ENCODE measurements at places on chromosomes 7 and 10.

DNA sequence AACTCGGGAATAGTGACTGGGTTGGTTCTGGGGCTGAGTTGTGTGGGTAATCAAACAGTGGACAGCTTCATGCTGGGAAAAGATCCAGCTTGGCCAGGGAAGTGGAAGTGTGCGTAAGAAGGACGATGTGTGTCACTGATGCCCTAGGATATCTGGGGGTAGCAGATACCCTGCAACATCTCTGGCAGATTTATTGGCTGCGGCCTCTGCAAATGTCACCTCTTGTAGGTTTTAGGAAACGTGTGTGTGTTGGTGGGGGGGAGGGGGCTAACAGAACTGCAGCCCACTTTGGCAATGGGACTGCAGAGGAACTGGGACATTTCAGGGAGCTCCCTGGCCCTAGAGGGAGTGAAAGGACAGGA, 965 bp upstream of the AGAP3 start:
- DNase-seq = no peak

DNA sequence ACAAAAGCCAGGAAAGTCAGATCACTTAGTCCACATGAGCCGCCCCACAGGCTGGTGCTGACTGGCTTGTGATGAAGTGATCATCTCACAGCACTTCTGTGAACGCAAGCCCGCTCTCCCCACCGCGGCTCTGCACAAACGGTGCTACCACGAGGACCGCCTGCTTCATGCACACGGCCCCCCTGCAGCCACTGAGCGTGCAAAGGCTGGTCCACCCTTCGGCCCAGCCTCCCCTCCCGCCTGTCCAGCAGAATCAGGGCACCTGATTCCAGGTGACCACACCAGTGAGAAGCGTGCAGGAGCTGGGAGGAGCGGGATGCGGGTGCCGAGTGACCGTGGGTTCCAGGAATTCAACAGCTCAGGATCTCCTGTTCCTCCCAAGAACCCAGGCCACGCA, 32.2 kb downstream of the MAD1L1 start:
- DNase-seq = no peak

GRCh38 chr7:134356421-134356936, 39.7 kb upstream of the SLC35B4 start:
- DNase-seq = no peak

DNA sequence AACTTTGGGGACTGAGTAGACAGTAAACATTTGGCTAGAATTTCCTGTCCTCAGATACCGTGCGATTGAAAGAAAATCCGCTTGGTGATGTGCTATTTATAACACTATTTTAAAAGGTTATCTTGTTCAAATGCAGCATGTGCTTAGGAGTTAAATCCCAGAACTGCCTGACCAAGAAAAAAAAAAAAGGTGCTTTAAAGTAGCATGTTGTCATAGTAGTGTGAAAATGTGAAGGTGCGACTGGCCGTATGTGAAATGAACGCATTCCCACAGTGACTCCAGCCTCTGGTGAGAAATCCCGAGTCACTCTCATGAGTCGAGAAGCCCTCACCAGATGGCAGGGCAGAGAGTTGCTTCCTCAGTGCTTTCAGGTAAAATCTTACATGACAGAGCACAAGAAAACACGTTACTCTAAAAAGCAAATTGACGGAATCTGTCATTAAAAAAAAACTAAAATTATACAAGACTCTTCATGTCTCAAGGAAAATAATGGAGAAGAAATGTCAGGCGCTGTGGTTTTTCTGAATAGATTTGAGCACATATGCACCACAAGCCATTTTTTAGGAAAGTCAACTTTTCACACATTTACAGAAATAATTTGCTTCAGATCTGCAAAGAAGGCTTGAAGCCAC, 18.4 kb upstream of the KLF6 start:
- DNase-seq = no peak

- no peak for DNase-seq
These were observed 3.5 kb upstream of the SCIN start for GRCh38 chr7:12567015-12567414.

GRCh38 chr10:60148266-60148840, 241.3 kb downstream of the ANK3 start:
- DNase-seq = no peak

- no peak for DNase-seq
These were observed 397.5 kb upstream of the GALNT17 start for GRCh38 chr7:70734411-70734810.

GRCh38 chr10:126315494-126316177, 72.6 kb downstream of the ADAM12 start:
- DNase-seq = no peak

GRCh38 chr7:28920424-28920823, 37.7 kb downstream of the TRIL start:
- DNase-seq = no peak

DNA sequence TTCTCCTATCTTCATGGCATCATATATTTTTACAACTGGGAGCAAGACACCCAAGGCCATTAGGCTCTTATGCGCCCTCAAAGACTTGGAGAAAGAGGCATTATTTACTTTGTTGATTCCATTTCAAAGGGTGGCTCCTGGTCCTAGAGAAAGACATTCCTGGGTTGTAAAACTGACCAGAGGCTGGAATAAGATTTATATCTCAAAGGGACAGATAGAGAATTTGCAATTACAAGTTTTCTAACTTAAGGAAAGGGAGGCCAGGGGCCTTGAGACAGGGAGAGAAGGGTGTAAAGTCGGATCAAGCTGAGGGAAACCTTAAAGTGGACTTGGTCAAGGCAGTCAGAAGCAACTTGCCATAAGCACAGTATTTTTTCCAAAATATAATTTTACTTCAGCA, 1086.0 kb downstream of the SORCS3 start:
- DNase-seq = no peak

DNA sequence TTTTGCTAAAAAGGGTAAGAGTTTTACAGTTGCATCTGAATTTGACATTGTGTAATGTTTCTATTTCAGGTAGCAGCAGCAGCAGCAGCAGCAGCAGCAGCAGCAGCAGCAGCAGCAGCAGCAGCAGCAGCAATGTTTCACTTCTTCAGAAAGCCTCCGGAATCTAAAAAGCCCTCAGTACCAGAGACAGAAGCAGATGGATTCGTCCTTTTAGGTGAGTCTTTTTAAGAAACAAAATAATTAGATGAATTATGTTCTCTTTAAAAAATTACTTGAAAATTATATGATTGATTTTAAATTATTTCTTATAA, 32.6 kb downstream of the UMAD1 start:
- DNase-seq = no peak

DNA sequence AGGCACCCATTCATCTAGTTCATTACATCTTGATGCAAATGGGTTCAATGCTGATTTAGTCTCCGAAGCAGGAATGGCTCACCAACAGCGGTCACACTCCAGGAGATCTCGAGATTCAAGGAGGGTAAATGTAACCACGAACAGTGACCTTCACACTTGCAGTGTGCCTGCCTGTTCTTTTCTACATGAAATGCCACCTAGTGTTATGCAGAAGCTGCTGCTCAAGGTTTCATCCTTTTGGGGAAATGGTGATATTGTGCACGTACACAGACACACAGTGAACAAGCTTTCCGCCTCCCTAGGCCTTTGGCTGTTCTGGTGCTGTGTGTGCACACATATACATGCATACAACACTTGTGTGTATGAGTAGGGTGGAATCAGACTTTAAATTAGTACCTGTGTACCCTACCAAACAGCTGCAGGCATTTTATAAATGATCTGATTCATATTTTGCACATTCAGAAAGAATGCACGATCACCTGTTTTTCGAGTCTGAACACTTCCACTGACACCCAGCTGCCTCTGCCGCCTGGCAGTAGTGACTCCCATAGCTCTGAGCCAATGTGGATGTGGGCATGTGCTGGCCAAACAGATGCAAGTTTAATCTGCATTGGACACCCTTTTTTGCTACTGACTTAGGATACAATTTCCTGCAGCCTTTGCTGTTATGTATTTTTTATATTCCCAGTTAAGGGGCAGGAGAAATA, 100.5 kb downstream of the TACC2 start:
- no peak for DNase-seq

DNA sequence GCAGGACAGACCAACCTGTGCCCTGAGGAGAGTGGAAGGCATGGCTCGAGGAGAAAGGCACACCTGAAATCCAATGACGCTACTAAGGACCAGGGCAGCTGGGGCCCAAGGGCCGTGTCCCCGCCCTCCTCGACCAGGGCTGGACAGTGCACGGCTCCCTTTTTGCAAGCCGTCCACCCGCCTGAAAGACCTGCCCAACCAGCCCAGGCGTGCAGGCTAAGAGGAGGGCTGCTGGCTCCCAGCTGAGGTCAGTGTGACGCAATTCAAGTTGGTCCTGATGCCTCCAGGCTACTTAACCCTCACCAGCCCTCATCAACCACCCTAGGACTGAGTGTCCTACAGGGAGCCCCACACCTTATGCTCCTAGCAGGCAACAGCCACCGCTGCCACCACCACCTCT, 69.3 kb downstream of the DLG5 start:
- DNase-seq = no peak

DNA sequence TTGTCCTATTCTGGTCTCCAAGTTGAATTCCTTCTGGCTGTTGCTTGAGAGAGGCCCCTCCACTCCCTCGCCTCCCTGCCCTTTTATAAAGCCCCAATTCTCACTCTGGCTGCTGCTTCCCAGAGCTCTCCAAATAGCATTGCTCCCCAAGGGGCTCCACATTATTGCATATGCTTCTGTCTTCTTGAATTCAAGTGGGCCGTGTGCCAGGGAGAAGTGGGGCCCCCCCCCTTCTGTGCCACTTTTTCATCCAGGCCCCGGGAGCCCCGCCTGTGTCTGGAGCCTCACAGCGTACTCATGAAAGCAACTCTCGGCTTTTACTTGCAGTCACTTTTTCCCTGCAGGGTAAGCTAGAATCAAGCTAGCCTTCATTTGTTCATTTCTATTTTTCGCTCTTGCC, 265.1 kb downstream of the CCSER2 start:
- no peak for DNase-seq

GRCh38 chr7:22443370-22444180, 56.4 kb downstream of the STEAP1B start:
- no peak for DNase-seq

DNA sequence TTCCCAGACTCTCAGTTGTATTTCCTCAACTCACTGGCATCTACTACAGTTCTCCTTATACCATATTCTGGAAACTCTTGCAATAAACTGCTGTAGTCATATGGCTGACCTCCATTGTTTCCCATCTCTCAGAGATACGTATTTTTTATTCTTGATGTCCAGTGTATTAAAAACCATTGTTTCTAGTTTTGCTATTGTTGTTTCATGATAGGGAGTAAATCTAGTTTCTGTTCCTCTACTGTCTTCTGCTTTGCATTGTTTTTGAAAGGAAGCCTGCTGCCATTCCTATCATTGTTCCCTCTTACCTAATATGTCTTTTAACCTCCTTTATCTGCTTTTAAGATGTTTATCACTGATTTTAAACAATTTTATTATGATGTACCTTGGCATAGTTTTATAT, 255.0 kb downstream of the ADK start:
- DNase-seq = no peak

GRCh38 chr10:104122225-104123107, 495 bp downstream of the SFR1 start:
- DNase-seq = no peak

DNA sequence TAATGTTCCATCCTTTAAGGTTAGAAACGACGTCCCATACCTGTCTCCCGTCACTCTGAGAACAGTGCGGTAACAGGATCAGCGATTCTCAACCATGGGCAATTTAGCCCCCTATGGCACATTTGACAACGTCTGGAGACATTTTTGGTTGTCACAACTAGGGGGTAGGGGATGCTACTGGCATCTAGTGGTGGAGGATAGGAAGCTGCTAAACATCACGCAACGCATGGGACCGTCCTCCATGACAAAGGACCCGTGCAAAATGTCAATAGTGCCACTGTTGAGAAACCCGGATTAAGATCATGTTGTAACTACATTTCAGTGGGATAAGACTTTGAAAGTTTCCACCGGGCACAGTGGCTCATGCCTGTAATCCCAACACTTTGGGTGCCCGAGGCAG, 5.0 kb upstream of the PAXIP1 start:
- DNase-seq = no peak

GRCh38 chr10:30488316-30488715, 54.3 kb downstream of the MAP3K8 start:
- no peak for DNase-seq

- no peak for DNase-seq
These were observed 12.6 kb downstream of the CYP51A1 start for GRCh38 chr7:92121681-92122080.

DNA sequence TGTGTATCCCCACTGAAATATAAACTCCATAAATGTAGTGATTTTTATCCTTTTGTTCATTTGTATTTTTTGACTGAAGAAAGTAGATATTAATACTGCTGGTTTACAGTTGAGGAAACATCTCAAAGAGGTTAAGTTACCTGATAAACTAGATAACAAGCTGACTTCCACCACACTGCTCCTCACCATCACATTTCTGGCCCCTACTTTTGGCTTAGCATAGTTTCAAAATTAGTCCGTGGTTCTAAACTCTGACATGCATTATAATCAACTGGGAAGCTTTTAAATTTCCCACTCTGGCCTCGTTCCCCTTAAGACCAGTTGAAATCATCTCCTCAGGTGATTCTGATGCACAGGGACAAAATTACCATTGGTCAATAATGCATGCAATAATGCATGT, 43.5 kb downstream of the ANKIB1 start:
- no peak for DNase-seq

DNA sequence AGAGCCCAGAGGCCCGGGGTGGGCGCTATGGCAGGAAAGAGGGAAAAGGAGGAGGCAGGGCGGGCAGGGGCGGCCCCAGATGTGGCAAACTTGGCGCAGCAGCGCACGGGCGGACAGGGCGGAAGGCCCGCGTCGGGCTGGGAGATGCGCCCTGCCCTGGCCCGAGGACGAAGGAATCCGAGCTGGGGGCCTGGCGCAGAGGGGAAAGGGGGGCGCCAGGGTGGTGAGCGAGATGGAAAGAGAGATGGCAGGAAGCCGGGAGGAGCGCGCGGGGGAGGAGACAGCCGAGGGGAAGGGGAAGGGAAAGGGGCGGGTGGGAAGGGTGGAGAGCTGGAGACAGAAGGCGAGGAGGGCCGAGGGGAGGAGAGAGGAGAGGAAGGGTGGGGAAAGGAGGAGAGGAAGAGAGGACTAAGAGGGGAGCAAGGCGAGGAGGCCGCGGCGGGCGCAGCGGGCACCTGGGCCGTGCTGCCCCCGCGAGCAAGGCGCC, at the start of gene MARVELD1:
Gene MARVELD1 (plus strand): TSS at position 392 of the 487 bp plus-strand sequence. CDS start 147 bp downstream, outside the sequence.
- DNase-seq = no peak

DNA sequence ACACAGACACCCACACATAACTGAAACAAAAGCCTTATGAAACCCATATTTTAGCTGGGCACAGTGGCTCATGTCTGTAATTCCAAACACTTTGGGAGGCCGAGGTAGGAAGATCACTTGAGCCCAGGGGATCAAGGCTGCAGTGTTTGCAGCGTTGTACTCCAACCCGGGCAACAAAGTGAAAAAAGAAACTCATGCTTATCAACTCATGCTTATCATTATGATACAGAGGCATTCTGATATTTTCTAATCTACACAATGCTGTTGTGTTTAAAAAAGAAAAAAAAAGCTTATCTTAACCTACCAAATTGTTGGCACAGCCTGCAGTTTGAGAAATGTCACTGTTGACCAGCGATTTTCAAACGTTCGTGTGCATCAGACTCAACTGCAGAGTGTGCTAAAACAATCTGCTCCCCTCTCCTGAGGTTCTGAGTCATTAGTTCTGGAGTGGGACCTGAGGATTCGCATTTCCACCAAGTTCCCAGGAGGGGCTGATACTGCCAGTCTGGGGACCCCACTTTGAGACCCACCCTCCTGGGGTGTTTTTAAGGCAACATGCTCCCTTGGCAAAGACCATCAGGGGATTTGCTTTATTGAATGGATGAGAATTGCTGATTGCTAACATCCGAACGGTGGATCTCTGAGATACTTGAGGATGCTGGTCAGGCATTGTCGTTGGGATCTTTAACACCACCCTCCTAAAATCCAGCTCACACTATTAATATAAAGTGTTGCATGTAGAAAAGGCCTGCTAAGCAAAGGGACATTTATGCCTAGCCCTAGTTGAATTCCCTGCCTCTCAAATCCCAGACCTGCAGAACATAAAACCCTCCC, 16.2 kb downstream of the CHST3 start:
- DNase-seq = no peak

Measured in NCI-H1048 (cell line).